ENCODE measurements at places on chromosomes 7 and 10.

GRCh38 chr7:29847916-29848315 lies 41.6 kb downstream of the WIPF3 start:
- no peak for DNase-seq

GRCh38 chr7:107208024-107208521 lies 39.3 kb downstream of the HBP1 start:
- DNase-seq = no peak

DNA sequence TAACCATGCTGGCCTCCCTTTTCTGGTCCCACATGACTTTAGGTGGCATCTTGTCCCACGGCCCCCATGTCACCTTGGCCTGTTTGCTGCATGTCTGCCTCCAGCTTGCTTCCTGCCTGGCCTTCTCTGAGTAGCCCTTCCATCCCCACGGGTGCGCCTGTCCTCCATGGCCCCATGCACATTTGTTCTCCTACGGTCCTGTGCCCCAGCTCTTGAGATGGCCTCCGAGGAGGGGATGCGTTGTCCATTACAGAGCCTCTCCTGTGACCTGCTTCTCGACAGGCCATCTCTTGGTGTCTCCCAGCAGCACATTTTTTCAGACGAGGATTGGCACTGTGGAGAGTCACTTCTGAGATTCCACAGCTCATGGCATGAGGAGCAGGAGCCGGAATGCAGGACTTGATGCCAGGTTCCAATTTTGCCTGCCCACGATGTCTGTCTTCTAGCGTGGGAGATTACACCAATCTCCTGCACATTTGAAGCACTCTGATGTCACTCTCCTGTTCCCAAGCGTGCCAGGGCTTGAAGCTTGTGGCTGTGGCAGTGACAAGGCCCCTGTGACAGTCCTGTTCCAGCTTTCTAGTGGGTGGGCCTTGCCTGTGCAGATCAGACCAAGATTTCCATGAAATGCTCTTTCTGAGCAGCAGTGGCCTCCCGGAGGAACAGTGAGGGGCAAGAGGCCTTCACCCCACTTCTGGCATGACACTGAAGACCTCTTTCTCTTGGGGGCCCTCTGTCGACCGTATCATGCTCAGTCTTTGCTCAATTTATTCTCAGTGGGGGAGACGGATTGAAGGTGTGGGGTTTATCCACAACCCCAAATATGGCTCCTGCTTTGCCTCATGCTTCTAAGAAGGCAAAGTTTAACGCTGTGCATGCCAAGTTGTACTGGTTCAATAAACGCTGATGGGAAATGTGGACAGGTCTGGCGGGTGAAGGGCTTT lies 13.4 kb downstream of the WDFY4 start:
- no peak for DNase-seq

DNA sequence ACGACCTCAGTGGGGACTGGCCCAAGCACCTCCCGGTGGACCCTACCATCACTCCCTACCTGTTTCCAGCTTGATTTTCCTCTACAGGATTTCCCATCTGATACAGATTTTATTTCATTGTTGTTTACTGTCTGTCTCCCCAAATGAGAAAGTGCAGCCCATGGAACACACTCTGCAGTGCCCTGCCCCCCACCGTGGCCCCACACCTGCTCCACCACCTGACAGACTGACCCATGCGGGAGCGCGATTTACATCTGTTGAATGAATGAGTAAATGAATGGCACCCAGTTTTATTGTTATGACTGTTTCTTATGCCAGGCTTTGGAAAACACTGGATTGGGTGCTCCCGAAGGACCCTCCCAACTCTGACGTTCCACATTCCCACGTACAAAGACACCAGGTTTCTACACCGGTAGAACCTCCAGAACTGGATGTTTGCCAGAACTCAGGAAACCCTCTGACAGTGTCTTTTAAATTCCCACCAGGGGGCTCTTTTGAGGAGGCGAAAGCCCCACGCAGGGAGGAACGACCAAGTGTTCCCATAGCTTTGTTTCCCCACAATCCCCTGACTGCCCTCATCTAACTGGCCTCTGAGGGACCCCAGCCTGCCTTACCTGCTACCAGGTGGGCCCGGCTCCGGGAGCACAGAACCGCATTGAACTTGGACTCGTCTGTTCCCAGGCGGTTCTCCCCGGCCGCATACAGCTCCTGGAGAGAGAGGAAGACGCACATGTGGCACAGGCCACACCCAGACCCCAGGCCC lies 29.0 kb downstream of the PLAC9 start:
- no peak for DNase-seq

- no peak for DNase-seq
Measured at GRCh38 chr7:151851782-151852181, 25.1 kb downstream of the PRKAG2 start.

DNA sequence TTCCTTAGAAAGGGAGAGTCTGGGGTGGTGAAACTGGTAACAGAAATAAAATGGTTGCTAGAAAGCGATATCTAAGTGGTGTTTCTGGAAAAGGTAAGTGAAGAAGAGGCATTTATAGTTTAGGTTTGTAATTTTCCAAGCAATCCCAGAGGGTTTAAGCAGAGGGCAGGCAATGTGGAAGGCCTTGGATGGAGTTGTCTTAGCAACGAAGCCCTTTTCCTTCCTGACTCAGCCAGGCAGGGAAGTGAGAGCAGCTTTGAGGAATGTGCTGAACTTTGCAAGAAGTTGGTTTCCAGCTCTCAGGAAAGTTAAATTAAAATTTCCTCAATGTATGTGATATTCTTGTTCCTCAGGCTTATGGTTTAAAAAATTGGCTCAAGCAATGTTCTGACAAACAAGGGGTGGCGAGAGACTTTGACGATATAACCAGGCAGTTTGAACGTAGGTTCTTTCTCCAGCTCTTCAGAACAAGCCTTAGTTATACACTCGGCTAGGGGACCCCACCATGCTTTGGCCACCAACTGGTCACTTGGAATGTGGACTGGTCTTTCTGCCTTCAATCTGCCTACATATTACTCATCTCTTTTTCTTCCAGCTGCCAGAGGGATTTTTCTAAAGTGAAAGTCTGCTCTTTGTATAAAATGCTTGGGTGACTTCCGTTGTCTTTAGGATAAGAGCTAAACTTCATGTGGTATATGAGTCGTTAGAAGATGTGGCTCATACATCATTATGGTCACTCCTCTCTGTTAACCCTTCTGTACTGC lies 66.9 kb upstream of the SLC25A13 start:
- DNase-seq = no peak

- DNase-seq = no peak
Measured at GRCh38 chr10:9922126-9922870, 1095.4 kb upstream of the CELF2 start.

DNA sequence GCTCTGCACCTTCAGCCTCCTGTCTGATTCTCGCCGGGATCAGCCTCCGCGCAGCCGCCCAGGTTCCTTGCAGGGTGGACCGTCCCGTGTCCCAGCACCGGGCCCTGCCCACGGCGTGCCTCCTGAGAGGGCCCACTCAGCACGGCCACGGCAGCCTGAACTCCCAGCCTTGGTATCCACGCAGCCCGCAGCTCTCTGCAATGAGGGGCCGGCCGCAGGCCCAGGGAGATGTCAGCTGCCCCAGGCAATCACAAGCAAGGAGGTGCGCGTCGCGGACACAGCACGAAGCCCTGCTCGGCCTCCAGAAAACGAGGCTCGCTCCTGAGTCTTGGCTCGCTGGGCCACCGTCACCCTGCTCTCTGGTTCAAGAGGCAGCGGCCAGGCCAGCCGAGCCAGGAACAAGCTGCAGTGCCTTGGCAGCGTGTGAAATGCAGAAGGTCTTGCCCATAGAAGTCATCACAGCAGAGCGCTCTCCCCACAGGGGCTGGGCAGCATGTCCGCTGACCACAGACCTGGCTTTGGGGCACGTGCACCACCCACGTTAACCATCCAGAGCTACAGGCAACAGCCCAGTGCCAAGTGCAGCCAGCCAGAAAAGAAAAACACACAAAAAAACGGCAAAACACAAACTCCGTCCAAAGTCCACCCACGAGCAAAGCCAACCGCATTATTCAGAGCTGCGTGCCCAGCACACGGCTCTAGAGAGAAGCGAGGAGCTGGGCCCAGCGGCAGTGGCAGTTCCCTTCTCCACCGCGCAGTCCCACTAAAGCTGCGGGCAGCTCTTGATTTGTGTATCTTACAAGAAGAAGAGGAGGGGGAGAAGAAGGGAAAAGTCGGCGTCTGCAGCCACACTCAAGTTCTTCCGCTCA lies 13.9 kb downstream of the GPER1 start:
- no peak for DNase-seq

DNA sequence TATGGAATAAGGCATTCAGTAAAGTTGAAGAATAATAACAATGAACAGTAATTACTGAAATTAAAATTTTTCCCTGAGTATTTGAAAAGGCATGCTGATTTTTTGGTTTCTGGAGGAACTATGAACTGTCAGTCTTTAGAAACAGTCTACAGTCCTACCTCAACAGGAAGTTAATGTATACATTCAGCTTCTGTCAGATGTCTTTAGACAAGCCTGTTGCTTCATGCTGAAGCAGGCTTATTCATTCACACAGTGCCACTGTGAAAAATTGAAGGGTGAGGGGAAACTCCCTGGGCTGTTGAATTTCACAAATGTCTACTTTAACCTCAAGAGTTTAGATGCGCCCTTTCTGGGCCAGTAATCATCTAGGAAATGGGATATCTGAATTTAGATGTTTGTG lies 3.5 kb downstream of the NRF1 start:
- peak; percentile 83 for DNase-seq

DNA sequence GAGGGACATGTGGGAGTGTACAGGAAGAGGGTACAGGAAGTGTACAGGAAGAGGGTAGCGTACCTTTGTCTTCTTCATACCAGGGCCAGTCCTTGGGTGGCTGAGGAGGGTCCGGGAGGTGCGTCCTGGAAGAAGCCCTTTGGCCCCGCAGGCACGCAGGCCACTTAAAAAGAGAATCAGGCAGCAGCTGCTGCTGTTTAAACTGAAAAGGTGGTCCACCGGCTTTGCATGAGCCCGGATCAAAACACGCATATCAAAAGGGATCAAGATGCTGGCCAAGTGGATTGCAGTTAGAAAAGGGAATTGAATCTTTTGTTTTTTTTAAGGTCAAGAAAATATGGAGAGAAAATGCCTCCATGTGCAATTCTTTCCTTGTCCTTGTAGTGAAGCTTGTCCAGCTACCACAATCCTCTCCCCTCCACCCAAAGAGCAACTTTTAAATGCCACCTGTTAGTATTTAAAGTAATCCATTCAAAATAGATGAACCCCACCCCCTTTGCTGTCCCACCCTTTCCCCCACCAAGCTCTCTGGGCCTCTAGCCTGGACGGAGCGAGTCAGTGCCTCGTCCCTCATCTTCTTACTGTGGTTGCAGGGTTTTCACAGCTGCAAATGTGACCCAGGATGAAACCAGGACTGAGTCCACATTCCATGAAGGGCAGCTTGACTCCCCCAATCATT lies 142.8 kb downstream of the GLCCI1 start:
- DNase-seq = no peak

DNA sequence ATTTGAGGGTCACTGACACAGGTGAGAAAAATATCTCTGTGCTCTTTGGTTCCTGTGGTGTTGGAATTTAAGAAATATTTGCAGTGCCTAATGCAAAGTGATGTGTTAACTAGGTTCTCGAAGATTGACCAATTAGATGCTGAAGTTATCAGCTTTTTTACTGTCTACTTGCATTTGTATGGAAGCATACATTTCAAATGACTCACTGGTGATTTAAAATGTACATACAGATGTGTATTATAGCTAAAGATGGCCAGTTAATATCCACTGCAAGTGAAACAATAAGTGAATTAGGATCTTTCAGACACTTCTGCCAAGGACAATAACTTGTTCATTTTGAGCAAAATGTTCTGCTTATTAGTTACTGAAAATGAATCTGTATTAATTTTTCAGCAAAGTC lies 205.0 kb downstream of the FANK1 start:
- no peak for DNase-seq

GRCh38 chr10:93413252-93413689 lies 68.9 kb downstream of the MYOF start:
- DNase-seq = no peak

- no peak for DNase-seq
Measured at GRCh38 chr7:118111347-118111746, 72.6 kb upstream of the LSM8 start.

DNA sequence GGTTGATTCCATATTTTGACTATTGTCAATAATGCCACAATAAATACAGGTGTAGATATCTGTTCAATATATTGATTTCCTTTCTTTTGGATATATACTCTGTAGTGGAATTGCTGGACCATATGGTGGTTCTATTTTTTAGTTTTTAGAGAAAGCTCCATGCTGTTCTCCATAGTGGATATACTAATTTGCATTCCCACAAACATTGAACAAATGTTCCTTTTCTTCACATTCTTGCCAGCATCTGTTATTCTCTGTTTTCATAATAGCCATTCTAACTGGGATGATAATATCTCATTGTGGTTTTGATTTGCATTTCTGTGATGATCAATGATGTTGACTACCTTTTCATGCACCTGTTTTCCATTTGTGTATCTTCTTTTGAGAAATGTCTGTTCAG lies 973.7 kb downstream of the REEP3 start:
- no peak for DNase-seq

DNA sequence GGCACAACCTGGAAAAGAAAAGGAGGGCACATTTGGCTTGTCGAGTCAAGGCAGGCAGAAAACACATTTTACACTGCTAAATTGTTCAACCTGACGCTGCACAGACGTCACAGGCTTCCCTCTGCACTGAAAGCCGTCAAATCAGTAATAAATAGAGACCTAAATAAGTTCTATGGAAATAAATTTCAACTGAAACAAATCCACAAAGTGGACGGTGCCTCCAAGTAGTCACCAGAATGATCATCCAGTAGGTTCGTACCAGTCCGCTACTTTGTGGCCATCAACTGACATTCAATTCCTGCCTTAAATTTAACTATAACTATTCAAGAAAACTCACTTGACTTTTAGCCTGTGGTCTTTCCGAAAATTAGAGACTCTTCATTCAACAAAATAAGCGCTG lies 49.0 kb downstream of the NPVF start:
- no peak for DNase-seq

DNA sequence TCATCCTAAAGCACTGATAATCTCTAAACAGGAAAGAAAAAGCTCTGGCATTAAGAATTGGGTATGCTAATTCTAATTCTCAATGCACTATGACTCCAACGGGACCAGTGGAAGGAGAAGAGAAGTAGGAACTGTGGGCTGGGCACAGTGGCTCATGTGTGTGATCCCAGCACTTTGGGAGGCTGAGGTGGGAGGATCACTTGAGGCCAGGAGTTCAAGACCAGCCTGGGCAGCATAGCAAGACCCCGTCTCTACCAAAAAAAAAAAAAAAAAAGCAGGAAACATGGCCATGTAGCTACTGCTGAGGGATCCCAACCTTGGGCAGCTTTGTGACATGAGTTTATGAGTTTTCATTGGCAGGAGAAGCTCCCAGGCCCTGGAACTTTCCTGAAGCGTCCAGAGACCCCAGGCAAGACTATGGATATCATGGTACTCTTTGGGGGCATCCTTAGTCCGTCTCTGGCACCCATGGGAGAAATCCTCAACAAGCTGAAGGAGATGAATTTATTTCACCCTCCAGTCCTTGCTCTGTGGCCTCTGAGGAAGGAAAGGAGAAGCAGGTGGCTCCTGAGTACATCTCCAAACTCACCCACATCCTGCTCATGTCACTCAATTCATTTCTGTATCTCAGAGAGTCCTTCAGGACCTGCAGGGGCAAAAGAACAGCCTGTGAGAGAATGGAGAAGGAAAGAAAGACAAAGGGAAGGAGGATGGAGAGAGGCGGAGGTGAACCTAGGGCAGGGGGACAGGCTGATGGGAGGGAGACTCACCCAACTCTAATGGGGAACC lies 99.5 kb downstream of the SPDYE5 start:
- DNase-seq = no peak

GRCh38 chr7:73423519-73424488 lies 9.8 kb upstream of the FZD9 start:
- peak; percentile 79 for DNase-seq

GRCh38 chr10:66350622-66351399 lies 575.0 kb upstream of the LRRTM3 start:
- no peak for DNase-seq

All from COLO829 (cell line).